IMR-90 (cell line): ENCODE measurements at places on chromosomes 7 and 10. TPM values are rescaled to one million over a fixed set of nuclear protein-coding genes. Genes with fewer than 3 reads are reported as not detected.

GRCh38 chr7:108380517-108380916 lies 75.7 kb downstream of the NRCAM start:
- no peak for DNase-seq
- no peak overlapping the region for H3K4me3 ChIP-seq
- H3K36me3 ChIP-seq: no peaks in the 10 kb centered on the region
- no peaks in the 10 kb centered on the region for H3K4me1 ChIP-seq
- H3K27ac ChIP-seq: no peak overlapping the region

GRCh38 chr7:142439739-142440138 lies 181.9 kb upstream of the PRSS58 start:
- no peak overlapping the region for H3K4me3 ChIP-seq
- H3K36me3 ChIP-seq: no peaks in the 10 kb centered on the region
- H3K4me1 ChIP-seq: peaks cover 14% of the 10 kb centered on the region
- no peak for DNase-seq

DNA sequence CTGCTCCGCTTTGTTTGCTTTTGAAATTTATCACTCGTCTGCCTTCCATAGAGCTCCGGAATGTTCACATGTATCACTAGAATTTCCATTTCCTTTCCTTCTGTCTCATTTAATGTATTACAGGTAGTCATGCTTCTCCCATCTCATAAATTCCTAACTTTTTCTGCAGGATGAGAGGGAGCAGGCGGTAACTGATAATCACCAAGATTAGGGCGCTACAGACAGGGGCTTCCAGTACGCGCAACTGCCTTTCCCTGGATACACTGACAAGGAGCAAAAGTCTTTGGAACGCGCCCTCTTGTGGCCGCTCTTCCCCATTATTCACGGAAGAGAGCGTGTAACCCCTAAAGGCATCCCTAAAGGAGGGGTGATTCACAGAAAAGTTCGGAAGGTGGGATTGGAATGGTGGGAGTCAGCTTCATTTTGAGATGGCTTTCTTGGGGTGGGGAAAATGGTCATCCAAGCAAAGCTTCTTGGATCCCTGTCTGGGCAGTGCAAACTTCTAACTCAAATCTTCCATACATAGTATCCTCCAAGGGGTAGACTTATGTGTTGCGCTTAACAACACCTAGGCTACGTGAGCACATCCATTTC lies 6.5 kb downstream of the INHBA start:
- peak overlapping the region; percentile 91 for H3K27ac ChIP-seq
- DNase-seq: peak; percentile 88
- H3K4me3 ChIP-seq: peak overlapping the region; percentile 91
- no peaks in the 10 kb centered on the region for H3K27me3 ChIP-seq
- peaks cover 26% of the 10 kb centered on the region for H3K4me1 ChIP-seq
- peaks cover 24% of the 10 kb centered on the region for H3K36me3 ChIP-seq

GRCh38 chr7:25795824-25796235 lies 356.2 kb upstream of the NFE2L3 start:
- H3K36me3 ChIP-seq: no peaks in the 10 kb centered on the region
- H3K27me3 ChIP-seq: no peaks in the 10 kb centered on the region
- no peaks in the 10 kb centered on the region; the same call in 1 of the 2 replicates for H3K4me1 ChIP-seq
- peak overlapping the region; percentile 61; the same call in 1 of the 2 replicates for H3K27ac ChIP-seq

Gene CALCR
- total RNA-seq: not detected in 2 replicates
